ENCODE measurements at places on chromosomes 3 and 15.

DNA sequence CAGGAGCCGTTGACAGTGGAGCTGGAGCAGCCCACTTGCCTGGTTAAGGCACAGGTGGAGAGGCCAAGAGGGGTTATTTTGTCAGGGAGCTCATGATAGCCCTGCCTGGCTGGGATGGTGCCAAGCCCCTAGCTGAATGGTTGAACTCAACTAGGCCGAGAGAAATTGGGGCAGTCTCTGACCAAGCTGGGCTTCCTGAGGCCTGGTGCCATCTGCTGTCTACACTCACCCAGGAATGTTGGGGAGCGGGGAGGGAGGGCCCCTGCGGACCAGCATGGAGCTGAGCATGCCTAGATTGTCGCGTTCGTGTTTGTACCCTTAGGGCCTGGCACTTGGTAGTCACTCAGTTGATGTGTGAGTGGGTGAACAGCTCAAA lies 1.2 kb downstream of the BRPF1 start:
- no peak for DNase-seq

- DNase-seq, result no peak
These were observed 5.9 kb upstream of the GRAMD2A start for GRCh38 chr15:72203507-72203837.

GRCh38 chr15:29570948-29571791 lies 251.1 kb downstream of the TJP1 start:
- no peak for DNase-seq

- DNase-seq, result no peak
These were observed 340.4 kb upstream of the KCNMB2 start for GRCh38 chr3:178195824-178196223.

DNA sequence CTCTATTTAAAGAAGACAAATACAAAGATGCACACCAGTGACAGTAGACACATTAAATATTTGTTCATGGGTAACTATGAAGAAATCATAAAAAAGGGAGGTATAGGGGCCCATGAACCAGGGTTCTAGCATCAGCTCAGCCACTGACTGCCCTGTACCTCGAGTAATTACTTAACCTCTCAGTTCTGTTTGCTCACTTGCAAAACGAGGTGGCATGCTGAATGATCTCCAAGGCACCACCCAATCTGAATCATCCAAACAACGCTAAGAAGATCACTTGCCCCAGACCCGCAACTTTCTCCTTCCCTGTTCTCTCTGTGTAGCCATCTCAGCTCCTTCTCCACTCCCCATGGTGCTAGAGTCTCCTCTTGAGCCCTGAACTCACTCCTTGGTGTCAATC lies 374.7 kb downstream of the VPS13C start:
- no peak for DNase-seq

DNA sequence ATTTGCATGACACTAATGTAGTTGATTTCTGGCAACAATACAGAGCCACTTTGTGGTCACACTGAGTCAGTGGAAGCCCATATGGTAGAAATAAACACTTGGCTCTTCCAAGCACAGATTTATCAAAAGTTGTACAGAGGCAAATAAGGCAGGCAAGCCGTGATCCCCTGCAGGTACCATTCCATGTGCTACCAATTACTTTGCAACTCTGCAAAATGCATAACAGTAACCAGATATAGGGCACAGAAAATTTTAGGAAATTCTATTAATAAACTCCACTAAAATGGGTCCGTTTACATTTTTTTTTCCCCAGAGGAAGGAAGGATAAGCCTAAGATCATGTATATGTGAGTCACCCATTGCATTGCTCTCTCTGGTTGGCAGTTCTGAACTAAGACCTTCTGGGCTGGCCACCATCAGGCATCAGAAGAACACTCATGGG lies 103.1 kb upstream of the PTX3 start:
- DNase-seq, result no peak
